SK-N-SH (cell line): ENCODE measurements at places on chromosomes 3 and 15. TPM values are rescaled to one million over a fixed set of nuclear protein-coding genes. Genes with fewer than 3 reads are reported as not detected.

GRCh38 chr3:94225148-94225865 is 162.4 kb downstream of the NSUN3 start:
- DNase-seq, result no peak

Gene PARP14
- 9.2 and 11.0 TPM in 2 replicates for polyA plus RNA-seq

GRCh38 chr15:79307251-79307650 is 3.7 kb upstream of the TMED3 start:
- DNase-seq, result no peak

Gene ITGA11
- 0.49 and 0.52 TPM in 2 replicates for polyA plus RNA-seq
